ENCODE measurements at places on chromosomes 1 and 21.

- no peak for DNase-seq
These were observed 408.1 kb upstream of the USP24 start for GRCh38 chr1:55623311-55623710.

DNA sequence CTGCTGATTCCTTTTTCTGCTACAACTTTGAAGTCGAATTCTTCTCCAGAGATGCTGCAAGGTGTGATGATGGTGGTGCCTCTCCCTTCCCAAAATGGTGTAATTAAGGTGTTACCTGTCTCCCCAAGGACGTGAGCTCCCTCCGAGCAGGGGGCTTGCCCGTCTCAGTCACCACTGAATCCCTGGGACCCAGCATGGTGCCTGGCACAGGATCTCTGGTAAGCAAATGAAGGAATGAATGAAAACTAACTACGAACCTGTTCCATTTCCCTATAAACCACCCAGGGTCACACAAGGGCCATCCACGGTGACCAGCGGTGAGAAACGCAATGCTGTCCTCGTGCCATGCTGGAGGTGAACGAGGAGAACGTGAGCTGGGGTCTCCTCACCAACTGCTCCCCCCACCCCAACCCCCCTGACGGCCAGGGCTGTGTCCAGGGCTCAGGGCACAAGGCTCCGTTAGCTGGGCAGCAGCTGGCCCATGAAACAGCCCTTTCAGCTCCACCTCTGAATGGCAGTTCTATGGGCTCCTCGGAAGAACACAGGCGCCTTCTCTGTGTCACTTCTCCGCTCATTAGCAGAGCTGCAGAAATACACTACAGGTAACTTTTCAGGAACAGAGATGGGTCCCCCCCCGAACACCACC, 2.2 kb upstream of the MATN1 start:
- DNase-seq: no peak

DNA sequence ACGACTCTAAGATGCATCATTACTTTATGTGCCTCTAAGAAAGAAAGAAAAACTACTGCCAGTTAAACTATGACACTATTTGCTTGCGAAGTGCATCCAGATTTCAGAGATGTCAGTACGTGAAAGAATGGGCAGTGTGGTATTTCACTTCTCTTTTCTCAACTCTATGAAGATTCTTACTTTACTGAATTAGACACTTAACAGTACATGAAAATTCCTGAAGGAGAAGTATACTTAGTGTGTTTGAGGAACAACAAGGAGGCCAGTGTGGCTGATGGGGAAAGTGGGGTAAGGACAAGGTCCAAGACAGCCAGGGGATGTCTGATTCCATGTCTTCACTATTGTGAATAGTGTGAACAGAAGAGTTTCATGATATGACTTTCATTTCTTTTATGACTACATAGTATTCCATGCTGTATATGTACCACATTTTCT, 53.9 kb upstream of the HSD17B7 start:
- no peak for DNase-seq

DNA sequence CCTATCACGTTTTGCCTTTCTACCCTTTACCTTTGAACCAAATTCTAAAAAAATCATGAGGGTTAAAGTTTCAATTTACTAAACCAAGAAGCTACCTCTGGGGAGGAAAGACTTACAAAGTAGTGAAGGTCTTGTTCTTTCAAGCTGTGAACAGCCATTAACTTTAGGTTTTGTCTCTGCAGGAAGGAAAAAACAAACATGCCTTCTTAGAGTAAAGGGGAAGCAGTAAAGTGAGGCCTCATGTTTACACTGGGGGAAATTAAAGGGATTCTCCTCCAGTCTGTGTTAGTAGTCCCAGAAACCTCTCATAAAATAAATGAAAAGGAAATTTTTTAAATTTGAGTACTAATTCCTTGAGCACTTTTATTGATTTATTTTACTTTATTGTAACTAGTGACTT, 780.2 kb upstream of the ADGRL2 start:
- DNase-seq: no peak

DNA sequence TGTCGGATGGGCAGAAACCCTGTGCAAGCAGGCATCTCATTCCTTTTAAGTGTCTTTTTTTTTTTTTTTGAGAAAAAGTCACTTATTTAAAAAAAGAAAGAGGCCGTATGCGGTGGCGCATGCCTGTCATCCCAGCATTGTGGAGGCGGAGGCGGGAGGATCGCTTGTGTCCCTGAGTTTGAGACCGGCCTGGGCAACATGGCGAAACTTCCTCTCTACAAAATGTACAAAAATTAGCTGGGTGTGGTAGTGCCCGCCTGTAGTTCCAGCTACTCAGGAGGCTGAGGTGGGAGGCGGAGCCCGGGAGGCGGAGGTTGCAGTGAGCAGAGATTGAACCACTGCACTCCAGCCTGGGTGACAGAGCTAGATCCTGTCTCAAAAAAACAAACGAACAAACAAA, 1.7 kb downstream of the GPR137B start:
- no peak for DNase-seq

DNA sequence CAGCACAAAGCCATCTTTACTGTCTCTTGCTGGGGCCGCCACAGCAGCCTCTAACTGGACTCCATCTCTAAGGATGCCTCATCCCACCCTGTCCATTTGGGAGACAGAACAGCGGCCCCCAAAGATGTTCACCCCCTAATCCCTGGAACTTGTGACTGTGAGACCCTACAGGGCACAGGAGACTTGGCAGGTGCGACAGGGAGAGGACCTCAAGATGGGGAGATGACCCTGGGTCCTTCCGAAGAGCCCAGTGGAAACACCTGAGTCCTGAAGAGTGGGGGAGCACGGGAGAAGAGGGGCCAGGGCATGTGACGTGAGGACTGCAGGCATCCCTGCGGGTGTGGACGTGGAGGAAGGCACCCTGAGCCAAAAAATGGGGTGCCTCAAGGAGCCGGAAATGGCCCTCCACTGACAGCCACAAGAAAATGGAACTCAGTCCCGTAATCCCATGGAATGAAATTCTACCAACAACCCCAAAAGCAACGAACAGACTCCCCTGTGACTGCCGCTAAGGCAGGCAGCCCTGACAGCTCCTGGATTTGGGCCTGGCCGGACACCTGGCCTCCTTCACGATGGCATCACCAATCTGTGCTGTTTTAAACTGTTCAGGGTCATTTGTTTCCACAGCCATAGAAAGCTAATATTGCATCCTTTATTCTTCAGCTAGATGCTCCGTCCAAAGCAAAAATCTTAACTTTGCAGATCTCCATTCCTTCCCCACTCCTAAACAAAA, 34.0 kb downstream of the C2CD2 start:
- no peak for DNase-seq

DNA sequence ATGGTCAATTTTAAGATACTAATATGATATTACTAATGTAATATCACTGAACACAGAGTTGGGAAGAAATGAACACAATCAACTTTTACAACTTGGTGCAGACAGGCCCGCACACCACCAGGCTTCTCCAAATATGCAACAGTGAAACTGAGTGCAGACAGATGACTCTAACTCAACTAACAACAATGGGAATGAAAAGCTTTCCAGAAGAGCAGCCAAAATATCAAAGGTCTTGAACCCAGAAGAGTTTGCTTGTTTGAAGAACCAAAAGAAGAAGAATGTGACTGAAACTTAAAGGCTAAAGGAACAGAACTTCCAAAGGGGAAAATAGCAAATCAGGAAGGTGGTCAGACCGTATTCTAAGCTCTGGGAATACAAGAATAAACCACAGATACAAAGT, 89.8 kb upstream of the COL11A1 start:
- no peak for DNase-seq

DNA sequence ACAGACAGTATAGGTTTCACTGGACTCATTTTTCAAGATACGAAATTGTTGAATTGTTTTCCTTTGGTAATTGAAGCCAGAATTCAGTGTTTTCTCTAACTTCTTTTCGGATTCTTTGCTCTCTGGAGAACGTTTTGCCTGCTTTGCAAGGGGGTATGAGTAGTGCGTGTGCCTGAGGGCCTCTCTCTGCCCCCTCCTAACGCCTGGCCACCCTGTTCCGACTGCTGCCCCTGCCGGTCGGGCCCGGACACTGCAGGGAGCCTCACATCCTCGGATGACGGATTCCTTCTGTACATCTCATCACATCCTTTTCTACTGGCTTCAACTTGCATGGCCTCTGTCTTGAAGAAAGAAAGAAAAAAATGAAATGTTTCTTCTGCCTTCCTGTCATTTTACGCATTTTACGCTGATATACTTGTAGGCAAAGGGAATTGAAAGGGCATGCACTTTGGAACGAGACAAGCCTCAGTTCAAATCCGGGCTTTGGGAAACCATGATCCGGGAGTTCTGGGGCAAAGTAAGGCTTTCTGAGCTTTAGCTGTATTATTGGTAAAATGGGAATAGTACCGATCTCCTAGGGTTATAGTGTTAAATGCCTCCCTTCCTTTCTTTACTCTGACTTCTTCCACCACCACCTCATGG, 65.1 kb downstream of the DISC1 start:
- DNase-seq: no peak
